ENCODE measurements at places on chromosomes 1 and 21.

DNA sequence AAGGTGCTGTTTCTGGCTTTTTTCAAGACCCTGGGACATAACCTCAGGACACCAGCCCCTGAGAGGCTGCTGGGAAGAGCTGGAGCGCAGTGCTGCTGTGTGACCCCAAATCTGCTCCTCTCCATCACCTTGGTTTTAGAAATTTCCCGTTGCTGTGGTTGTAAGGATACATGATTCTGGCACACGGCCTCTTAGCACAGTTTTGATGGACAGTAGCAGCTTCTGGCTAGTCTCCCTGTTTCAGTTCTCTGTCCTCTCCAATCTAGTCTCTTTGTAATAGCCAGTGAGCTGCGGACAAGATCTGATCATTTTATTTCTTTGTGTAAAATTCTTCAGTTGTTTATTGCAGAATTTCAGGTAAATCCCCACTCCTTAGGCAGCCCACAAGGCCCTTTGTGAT lies 3.1 kb downstream of the CLIC6 start:
- DNase-seq = no peak

GRCh38 chr21:36700971-36701755 lies 2.2 kb downstream of the SIM2 start:
- no peak for DNase-seq

DNA sequence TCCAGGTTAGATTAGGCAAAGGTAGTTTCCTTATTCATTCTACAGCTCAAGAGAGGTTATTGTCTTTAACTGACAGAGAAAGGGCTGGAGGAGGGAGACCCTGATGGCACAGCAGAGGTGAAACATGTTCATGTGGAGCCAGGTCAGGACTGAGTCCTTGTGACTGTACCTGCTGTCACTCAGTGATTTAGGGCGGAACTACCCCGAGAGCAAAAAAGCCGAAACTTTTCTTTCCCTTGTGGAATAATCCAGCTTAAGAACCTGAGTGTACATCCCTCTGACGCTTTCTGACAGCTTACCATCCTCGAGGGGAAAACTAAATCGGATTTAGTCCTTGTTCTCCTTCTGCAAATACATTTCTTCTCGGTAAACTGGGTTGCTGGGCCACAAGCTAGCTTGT lies 273.2 kb downstream of the BACH1 start:
- no peak for DNase-seq

DNA sequence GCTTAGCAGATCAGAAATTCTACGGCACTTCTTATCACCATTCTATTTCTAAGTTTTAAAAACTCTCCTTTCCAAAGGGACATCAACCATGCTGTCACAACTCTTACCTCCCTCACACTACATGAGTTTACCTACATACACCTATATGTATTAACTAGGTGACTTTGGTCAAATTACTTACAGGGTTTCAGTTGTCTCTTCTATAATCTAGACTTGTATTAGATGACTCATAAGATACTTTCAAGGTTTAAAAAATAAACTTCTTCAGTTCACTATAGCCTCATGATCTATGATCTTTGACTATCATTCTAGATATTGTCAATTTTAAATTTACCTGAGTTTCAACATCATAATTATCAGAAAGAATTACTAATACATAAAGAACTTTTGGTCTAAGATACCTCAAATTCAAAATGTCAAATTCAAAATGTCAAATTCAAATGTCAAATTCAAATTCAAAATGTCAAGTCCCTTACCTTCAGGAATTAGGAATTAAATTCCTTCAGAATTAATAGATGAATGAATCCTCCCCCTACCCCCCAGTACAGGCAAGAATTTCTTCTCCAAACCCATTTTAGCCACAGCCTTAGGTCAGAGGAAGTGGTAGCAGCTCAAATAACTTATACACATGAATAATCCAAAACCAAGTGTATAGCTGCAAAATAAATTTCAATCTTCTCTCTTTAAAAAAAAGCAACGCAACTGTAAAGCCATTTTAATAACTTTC lies 31.1 kb downstream of the OTUD7B start:
- DNase-seq = no peak

- no peak for DNase-seq
Observed at GRCh38 chr1:200654660-200655059, 15.0 kb downstream of the DDX59 start.

DNA sequence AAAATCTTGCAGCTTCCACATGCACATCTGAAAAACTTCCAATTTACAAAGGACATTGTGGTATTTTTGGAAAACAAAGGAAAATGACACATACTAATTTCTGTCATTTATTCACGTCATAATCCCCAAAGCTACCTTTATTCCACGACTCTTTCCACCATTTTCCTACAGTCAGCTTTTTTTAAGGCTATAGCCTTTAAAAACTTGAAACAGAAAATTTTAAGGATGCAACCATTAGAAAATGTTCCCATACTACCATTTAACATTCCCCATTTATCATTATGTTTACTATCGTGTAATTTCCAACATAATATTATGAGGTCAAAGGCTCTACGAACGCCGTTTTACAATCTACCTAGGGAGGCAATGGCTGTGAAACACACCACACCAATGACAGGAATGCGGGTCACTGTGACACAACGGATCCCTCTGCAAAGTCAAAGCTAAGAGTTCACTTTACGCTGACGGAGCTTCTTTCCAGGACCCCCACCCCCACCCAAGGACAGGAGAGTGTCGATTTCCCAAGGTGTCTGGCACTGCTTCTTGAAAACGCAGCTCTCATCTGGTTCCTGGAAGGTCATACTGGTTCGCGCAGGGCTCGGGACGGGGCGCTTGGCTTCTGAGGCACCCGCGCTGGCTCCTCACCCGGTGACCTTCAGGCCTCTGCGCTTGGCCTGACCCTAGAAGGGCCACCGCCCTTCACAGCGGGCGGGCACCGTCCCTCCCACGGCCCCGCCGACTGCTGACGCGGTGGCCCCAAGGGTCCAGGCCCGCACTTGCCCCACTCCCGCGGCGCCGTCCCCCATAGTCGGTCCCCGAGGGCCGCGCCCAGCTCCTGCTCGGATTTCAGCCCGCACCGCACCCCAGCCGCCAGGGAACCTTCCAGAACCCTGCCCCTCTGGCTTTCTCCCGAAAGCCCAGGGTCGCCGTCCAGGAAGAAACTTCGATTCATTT lies 50.5 kb upstream of the ATF3 start:
- no peak for DNase-seq

- no peak for DNase-seq
Observed at GRCh38 chr1:8086055-8086454, 59.9 kb upstream of the ERRFI1 start.

GRCh38 chr1:36157973-36158826 lies 2.2 kb downstream of the MAP7D1 start:
- no peak for DNase-seq

DNA sequence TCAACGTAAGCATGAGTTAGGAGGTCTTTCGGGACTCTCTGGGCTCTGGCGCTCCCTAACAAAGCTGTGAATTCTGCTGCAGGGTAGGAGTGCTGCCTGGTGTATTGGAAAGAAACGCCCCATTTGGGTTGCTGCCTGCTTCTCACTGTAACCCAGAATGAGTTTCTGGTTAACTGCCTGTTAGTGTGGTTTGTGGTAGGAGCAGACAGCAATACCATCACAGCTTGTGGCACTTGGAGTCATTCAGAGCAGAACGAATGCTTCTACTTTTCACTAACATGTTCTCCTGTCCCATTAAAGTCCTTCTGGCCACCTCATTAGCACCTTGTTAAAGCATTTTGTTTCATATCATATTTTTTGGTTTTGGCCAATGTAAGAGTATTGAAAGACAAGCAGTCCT lies 18.1 kb downstream of the MAP3K7CL start:
- no peak for DNase-seq

GRCh38 chr21:39669485-39669884 lies 56.7 kb downstream of the B3GALT5 start:
- no peak for DNase-seq

- no peak for DNase-seq
Observed at GRCh38 chr1:44154049-44154448, 12.6 kb upstream of the KLF18 start.
